ENCODE measurements at places on chromosomes 1 and 21.

DNA sequence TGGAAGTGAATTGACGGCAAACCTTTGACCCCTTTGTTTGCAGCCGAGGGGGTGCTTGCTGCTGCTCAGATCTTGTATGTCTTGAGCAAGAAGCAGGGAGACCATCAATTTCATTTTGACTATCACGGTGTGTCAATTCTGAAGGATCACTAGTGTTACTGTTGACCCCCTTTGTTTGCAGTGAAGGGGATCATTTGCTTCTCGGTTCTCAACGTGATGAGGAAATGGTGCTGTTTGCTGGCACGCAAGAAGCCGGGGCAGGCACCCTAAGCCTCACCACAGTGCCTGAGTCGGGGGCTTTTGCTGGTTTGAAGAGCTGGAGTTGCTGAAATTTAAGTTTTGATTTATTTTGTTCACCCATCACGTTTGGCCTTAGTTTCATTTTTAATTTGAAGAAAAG is 7.5 kb downstream of the RBM15 start:
- DNase-seq: no peak

DNA sequence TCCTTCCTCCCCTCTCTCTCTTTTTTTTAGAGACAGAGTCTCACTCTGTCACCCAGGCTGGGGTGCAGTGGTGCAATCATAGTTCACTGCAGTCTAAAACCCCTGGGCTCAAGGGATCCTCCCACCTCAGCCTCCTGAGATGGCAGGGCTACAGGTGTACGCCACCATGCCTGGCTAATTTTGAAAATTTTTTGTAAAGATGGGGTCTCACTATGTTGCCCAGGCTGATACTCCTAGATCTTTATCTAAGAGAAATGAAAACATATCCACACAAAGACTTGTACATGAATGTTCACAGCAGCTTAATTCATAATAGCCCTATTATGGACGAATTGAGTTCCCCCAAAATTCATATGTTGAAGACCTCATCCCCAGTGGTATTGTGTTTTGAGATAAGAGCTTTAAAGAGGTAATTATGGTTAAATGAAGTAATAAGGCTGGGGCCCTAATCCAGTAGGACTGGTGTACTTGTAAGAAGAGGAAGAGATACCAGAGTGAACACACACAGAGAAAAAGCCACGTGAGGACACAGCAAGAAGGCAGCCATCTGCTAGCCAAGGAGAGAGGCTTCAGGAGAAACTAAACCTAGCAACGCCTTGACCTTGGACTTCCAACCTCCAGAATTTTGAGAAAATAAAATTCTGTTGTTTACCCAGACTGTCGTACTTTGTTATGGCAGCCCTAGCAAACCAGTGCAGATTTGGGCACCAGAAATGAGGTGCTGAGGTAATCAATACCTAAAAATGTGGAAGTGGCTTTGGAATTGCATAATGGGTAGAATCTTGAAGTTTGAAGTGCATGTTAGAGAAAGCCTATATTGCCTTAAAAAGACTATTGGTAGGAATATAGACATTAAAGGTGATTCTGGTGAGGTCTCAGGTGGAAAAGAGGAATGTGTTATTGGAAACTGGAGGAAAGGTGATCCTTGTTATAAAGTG is 13.2 kb downstream of the IFNLR1 start:
- DNase-seq: no peak

- no peak for DNase-seq
These were observed 87.7 kb downstream of the PROX1 start for GRCh38 chr1:214075305-214075998.

DNA sequence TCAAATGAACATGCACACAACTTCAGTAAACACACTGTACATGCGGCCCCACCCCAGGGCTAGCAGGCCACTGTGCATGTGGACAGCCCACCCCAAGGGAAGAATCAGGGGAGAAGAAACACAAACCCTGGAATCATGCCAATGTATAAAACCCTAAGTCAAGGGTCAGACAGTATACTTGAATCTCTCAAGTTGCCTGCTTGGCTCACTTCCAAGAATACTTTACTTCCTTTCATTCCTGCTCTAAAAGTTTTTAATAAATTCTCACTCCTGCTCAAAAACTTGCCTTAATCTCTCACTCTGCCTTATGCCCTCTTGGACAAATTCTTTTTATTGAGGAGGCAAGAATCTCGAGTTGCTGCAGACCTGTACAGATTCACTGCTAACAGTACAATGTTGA is 231.2 kb upstream of the CACYBP start:
- no peak for DNase-seq

- DNase-seq: no peak
These were observed 330.6 kb downstream of the DSCAM start for GRCh38 chr21:40516335-40516734.

DNA sequence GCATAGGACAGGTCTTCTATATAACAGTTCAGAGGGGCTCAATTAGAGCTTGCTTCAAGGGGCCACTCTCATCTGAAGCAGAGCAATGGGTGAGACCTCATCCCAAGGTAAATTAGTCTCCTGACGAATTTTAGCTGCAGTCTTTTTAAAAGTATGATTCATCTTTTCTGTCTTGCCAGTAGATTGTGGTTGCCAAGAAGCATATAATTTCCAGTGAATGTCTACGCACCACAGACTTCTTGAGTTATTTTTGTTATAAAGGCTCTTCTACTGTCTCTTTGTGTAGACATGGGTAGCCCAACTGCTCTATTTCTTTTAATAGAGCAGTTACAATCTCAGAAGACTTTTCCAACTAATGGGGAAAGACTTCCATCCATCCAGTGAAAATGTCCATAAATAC is 108.9 kb upstream of the FMN2 start:
- no peak for DNase-seq

DNA sequence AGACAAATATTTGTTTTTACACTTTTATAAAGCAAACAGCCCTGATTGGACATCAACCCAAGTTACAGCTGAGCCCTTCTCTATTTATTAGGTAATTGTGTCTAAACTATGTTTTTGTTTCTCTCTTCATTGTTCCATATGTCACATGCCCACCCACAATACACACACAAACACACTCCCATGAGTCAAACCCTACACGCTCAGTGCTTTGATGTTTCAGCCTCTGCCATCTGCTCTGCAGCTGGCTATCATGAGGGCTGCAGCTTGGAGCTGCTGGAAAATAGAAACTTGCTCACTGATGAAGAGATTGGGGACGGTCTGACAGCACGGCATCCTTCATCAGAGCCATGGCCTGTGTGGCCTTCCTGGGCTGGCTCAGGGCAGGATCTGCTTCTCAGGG is 41.7 kb downstream of the PSMG1 start:
- no peak for DNase-seq

DNA sequence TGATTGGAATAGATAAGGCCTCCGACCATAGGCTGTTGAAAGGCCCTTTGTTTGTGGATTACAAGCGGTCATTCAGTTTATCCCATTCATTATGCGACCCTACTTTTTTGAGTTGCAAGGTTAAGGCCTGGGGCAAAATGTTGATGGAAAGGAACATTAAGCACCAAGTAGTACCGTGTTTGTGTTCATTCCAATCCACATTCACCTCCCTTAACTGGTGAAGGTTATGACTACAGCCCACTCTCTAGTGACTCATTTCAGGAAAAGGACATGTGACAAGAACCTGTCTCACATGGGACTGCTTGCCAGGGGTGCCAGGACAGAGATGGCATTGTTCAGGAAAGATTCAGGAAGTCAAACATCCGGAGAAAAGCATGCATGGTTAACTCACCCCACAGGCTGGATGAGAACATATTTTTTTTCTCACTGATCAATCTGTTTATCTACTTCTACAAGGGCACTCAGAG is 81.6 kb downstream of the CD58 start:
- DNase-seq: no peak

- DNase-seq: no peak
These were observed 109.5 kb upstream of the JUN start for GRCh38 chr1:58893257-58893869.

- DNase-seq: no peak
These were observed 164.9 kb upstream of the RAB4A start for GRCh38 chr1:229105822-229106525.

DNA sequence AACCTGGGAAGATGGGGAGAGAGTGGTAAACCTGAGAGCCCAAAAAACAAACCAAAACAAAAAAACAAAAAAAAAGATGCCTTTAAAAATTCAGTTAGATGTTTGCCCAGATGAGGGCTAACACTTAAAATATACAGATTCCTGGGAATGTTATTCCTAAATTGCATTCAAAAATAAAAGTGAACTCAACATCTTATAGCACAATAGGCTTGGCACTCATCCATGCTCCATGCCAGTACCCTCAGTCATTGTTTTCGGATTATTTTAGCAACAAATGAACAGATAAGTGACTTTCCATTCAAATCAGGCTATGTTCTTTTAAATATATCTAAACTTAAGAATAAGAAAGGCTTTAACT is 3.7 kb downstream of the ATP1A1 start:
- no peak for DNase-seq

GRCh38 chr1:2611031-2611501 is 21.8 kb downstream of the MMEL1 start:
- DNase-seq: peak; percentile 26

GRCh38 chr1:42181687-42182086 is 17.1 kb upstream of the GUCA2A start:
- no peak for DNase-seq

DNA sequence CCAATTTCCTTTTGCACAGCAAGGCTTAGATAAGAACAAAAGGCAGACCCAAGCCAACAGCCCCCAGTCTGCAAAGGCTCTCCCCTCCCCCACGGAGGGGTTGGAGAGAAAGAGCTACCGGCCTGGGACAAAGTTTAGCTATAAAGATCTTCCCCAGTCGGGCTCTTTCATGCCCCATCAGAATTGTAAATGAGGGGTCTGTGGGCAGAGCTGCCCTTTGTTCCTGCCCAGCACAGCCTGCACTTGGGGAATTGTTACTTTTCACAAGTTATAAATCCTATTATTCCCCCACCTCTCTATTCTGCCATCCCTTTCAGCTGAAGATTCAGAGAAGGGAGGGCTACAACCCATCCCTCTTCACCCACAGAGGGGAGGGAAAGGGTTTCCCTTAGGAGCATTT is 3.5 kb downstream of the MYCL start:
- DNase-seq: no peak

DNA sequence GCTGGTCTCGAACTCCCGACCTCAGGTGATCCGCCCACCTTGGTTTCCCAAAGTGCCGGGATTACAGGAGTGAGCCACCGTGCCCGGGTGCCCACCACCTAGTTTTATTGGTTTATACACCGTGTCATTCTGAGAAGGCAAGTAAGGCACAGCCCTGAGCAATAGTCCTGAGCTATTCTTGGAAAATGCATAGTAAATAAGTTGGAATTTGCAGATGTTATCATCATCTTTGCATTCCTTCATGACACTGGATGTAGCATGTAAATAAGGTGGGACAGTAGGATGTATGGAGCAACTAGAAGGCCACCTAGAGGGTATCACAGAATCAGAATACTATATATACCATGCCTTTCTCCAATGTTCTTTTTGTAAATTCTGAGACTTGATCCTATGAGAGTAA is 11.0 kb downstream of the TOR1AIP2 start:
- no peak for DNase-seq

GRCh38 chr1:46903481-46903880 is 37.8 kb downstream of the CYP4A11 start:
- no peak for DNase-seq

GRCh38 chr1:174352117-174352516 is 95.6 kb upstream of the GPR52 start:
- no peak for DNase-seq

- DNase-seq: peak; percentile 21
These were observed 52.7 kb downstream of the VWA5B1 start for GRCh38 chr1:20343149-20343937.

Data from activated T-cell treated with anti-CD3 and anti-CD28 coated beads, Interleukin-2, amount 50 U/mL, for 72 hours (primary cell).